ENCODE measurements at places on chromosomes 12 and 14.

- DNase-seq = no peak
These were observed 89.9 kb upstream of the RFX4 start for GRCh38 chr12:106492857-106493256.

- no peak for DNase-seq
These were observed 23.6 kb upstream of the TCL1B start for GRCh38 chr14:95662376-95663186.

DNA sequence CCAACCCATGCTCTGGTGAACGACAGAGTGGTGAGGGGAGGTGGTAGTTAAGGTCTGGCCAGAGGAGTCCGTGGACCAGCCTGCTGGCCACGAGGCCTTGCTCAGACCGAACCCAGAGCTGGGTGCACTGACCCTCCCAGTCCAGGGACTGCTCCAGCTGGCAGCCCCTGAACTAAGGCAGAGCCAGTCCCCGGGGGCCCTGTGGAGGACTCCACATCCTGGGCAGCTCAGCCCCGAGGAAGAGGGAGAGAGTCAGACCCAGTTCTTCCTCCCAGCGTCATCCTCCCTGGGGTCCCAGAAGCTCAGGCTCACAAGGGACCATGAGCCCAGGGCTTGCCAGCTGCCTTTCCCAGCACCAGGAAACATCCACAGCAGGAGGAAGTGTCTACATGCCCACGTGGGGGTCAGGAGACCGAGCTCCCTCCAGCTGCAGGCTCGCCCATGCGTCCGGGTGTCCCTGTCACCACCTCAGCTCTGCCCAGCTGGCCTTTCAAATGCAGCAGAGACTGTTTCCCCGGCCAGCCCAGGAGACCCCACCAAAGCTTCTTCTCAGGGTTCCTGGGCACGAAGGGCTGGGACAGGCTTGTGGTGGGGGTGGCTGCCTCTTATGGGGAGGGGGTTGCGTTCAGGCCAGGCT lies 194.4 kb downstream of the KIF26A start:
- no peak for DNase-seq

DNA sequence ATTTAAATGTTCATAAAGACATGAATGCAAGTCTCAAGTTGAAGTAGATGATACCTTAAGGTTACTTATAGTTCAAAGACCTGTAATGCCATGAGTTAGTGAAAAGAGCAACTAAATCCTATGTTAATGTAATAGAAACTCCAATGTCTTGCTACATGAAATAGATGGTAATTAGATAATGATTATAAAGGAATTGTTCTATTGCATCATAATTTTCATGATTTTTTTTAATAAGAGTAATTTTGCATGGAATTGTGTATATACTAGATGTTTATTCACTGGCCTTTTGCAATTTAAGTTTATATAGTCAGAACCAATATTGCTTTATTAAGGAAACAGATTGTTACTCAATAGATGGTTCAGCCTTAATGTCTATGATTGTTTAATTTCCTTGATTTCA lies 115.5 kb upstream of the SYT10 start:
- DNase-seq = no peak
